Head of caudate nucleus (tissue), 42 donors: ENCODE measurements at places on chromosomes 1 and 21.

DNA sequence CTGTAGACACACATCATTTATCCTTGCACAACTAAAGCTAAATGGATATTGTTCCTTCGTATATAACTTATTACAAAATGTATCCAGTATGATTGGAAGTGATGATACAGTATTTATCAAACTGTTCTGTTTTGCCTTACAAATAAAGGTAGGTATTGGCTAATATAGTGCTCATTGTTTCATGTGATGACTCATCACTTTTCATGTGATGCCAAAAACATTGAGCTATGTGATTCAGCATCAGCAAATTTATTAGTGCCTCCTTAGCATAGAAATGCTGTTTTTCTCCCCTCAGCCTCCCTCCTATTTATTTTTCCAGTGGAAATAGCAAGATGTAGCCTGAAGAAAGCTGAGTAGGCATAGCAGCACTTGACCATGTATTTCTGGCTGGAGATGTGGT, 228.6 kb upstream of the LYPLAL1 start:
- no peak for DNase-seq

DNA sequence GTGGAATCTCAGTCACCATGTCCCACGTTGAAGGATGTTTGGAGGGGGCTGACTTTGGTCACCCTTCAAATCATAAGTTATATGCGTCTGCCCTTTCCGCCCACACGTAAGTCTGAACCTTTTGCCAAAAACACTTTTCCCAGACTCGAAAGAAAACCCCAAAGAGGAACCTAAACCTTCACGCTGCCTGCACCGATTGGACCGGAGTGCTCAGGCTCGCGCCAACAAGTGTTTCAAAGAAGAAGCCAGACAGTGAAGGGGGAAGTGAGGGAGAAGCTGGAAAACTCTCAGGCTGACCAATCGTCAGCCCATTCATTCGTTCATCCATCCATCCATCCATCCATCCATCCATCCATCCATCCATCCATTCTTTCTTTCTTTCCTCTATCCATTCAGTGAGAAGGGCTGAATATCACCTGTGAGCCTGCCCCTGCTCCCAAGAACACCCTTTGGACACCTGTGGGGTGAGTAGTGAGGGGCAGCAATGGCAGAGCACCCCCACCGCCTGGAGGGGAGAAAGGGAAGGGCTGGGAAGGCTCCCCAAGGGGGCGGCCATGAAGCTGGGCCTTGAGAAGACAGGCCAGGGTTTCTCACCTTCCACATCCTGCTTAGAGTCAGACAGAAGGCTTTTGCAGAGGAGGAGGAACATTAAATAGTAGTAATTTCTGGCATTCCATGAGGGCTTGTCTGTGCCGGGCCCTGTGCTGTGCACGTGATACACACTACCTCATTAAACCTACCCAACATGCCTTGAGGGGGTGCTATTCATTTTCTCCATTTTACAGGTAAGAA, 27.1 kb upstream of the RUNX3 start:
- DNase-seq, result no peak

DNA sequence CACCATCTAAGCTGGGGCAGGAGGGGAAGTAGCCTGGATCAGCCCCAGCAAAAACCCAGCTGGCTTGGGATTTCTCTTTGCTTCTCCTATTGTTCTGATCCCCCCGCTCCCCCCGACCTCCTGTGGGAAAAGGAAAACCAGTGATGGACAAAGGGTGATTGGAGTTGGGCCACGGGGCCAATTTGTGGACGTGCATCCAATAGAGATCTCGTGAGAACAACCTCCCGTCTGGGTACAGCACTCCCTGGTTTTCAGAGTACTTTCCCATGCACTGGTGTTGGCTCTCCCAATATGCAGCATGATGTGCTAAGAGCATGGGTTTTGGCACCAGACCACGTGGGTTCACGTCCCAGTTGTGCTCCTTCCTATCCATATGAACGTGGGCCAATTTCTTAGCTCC, 9.0 kb downstream of the BLACAT1 start:
- DNase-seq, result no peak

GRCh38 chr1:93569489-93569888, 112.1 kb downstream of the BCAR3 start:
- DNase-seq, result no peak

- DNase-seq, result no peak
These were observed 668.2 kb downstream of the KIF26B start for GRCh38 chr1:245822996-245823395.

DNA sequence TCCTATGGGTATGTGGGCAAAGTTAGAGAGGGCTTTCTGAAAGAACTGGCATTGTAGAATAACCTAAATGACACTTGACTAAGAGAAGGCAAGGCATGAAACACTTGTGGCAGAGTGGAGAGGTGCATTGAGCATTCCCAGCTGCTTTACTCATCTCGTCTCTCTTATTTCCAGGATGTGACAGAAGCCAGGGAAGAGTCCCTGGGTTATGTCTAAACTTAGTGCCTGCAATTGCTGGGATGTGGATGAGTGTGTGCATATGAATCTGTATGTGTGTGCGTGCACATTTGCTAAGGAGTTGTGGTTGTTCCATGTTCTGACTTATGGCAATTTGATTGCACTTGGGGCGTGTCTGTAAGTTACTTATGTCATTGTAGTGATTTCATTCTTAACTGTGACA, 1326.5 kb upstream of the B3GALT2 start:
- no peak for DNase-seq

DNA sequence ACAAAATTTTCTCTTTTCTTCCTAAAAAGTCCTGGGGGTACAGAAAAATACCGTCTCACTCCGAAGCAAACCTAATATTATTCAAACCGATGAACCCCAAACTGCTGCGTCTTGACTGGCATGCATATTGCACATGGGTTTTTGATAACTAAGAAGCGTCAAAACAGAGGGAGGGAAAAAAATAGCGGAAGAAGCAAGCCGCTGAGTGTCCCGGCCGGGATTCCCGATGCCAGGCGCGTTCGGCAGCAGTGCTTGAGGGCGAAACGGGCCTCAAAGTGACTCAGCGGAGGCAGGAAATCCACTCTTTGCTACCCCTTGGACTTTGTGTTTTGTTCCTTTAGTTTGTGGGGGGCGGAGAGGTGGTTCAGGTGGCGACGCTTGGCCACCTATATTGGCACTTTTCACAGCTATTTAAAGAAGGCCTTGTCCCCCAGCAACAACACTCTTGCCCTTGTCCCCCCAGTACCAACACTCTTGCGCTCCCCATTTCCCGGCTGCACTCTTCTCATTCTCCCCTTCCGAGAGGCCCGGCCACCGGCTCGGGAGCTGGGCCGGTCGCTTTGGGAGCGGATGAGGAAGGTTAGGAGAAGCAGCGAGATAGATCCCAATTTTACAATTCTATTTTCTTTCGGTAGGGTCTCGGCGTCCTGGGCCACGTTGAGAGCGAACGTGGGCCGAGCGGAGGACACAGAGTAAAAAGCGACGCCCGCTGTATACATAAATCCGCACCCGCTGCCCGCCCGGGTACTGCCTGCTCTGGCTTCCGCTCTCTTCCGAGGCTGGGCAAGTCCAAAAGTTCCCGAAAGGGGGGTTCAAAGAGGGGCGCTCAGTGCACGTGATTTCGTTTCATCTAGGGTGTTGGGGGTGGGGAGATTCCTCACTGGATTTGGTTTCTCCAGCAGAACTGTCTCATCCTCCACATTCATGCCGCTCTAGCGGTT, 2.5 kb downstream of the LMX1A start:
- DNase-seq, result no peak

DNA sequence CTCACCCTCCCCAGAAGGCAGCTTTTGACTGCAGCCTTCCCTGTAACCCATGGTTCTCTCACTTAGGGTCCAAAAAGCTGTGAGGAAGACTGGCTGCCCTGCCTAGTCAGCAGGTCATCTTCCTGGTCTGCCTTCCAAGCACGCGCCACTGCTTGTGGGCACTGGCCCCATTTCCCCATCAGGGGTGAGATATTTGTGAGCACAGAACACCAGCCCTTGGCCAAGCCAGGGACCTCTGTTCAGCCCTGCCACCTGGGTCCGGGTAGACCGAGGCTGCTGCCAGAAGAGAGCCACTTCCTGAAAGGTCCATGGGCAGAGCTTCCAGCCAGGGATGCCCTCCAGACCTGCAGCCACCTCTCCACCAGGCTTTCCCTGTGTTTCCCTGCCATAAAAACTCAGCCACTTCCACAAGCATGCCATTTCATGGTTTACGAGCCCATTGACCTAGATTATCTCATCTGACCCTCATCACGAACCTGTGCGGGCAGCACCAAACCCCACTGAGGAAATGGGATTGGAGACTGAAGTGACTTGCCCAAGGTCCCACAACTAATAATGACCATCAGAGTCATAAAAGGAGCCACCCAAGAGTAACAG, 40.5 kb downstream of the GLIS1 start:
- DNase-seq, result no peak

DNA sequence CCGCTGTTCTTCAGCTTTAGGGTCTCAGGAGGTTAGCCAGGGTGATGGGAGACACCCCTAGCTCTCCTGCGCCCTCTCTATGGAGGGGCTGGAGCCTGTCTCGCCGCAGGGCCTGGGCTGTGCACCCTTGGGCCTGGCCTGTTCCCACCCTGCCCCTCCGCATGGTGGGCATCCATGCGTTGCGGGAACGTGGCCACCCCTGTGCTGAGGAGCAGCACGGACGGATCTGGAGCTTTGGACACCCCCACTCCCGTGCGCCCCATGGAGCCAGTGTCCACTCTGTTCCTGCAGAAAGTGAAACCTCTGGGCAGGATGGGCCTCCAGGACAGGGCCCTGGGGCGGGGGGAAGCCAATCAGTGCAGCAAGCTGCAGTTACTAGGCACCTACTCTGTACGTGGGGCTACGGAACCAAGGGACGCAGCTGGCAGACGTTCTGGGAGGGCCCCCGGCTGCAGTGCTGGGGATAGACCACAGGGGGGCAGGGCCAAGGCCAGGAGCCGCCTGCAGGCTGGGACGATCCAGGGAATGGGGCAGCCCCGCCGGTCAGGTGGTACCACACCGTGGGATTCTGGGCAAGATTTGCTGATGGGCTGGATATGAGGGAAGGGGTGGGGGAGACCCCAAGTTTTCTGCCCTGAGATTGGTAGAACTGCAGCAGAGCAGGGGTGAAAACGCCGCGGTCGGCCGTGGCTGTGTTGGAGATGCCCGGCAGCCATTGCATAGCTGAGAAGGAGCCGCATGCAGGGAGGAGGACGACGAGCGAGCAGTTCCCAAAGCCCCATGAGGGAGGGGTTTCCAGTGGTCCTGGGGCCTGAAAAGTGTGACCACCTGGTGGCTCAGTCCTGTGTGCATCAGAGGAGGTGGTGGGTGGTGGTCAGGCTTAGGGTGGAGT, 43.3 kb downstream of the TP73 start:
- peak; percentile 66 for DNase-seq

GRCh38 chr1:44030605-44031251, 534 bp downstream of the SLC6A9 start:
- DNase-seq, result peak; percentile 90

DNA sequence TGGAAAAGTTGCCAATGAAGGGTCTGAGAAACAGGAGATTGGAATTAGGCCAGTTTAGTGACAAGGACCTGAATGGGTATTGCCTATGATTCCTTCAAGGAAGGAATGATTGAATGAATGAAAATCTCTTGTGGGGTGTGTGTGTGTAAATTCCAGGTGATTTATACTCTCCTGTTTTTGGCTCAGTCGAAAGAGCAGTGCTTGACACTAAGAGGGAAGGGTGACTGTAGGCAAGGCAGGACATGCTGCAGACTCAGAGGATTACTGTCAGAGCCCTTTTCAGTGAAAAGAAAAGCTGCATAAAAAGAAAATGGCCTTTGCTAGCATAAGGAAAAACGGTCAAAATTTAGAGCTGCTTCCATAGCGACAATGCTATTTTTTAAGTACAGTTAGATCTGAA, 30.1 kb downstream of the C1orf21 start:
- no peak for DNase-seq

- no peak for DNase-seq
These were observed 5.0 kb downstream of the ALPL start for GRCh38 chr1:21514245-21514644.

DNA sequence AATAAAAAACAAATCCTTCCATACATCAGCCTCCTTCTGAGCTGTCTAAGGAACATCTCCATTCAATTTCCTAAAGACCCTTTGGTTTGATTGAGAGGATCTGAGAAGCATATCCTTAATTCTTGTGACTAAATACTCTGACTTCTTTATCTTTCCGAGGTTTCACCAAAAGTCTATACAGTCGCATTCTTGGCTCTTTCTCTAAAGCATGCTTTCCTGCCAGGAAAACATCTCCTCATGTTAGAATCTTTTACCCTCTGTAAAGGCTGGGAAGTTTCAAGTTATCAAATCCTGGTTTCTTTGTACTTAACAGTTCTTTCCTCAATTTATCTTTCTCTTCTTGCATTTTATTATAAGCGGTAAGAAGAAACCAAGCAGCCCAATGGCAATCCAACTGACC, 630.4 kb downstream of the PTPRC start:
- DNase-seq, result no peak

- DNase-seq, result no peak
These were observed 323.7 kb downstream of the PLPP3 start for GRCh38 chr1:56255516-56256152.

DNA sequence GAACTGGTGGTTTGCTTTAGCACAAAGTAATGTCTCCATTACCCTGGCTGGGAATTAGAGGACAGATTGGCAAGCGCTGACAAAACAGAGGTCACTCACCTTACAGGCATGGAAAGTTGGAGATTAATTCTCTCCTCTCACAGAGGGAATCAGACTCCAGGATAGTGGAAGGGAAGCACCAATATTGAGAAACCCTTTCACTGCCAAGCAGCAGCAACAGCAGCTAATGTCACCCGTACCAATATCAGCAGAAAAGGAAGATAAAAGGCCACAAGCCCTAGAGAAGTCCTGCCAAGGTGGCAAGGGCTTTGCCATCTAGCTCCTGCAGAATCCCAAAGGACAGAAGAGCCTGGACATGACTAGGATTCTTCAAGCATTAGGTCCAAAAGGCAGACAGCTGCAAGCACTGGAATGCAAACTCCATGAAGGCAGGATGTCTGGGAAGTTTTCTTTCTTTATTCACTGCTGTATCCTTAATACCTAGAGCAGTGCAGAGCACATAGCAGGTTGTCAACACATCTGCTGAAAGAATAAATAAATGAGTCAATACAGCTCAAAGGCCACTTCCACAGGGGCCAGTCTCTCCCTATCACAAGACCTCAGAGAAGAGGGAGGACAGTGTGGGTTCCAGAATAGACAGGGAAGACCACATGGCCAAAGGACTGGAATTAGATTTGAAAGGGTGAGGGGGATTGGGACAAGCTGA, 57.2 kb downstream of the ERI3 start:
- DNase-seq, result no peak

- DNase-seq, result no peak
These were observed 3.0 kb upstream of the RGS8 start for GRCh38 chr1:182687361-182687760.

GRCh38 chr1:159999204-159999603, 32.6 kb downstream of the PIGM start:
- DNase-seq, result no peak
